Activated CD4-positive, alpha-beta T cell treated with anti-CD3 and anti-CD28 coated beads for 36 hours (primary cell): ENCODE measurements at places on chromosomes 2 and 18. TPM values are rescaled to one million over a fixed set of nuclear protein-coding genes. Genes with fewer than 3 reads are reported as not detected.

SH3BP4 gene
- 0.32 TPM for total RNA-seq

EPHA4 gene
- 7.2 TPM for total RNA-seq

COL5A2 gene
- 0.32 TPM for total RNA-seq

UGT1A3 gene
- not detected for total RNA-seq

BABAM2 gene
- 81.1 TPM for total RNA-seq

DNA sequence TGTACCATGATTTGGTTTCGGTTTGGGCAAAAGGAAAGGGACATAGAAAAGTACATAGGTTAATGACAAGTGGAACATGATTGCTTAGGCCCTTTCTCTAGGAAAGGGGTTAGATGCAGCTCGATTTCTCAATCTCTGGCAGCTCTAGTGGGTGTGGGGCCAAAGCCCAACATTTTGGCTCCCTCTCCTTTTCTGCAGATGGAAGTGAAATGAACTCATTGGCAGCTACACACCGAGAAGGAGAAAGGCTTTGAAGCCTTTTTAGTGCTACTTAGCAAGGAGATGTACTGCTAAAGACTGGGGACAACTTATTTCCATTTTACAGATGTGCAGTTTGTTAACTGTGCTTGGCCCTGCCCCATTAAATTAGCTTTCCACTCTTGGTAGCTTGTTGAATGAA is 93.8 kb downstream of the LYPD6B start:
- H3K36me3 ChIP-seq, result no peaks in the 10 kb centered on the region
- DNase-seq, result no peak
- peaks cover 3% of the 10 kb centered on the region for H3K27me3 ChIP-seq
- no peak overlapping the region for H3K4me3 ChIP-seq
- no peaks in the 10 kb centered on the region for H3K4me1 ChIP-seq

- H3K27ac ChIP-seq, result no peak overlapping the region
- H3K27me3 ChIP-seq, result no peaks in the 10 kb centered on the region
- H3K36me3 ChIP-seq, result no peaks in the 10 kb centered on the region
- no peaks in the 10 kb centered on the region for H3K4me1 ChIP-seq
- H3K4me3 ChIP-seq, result no peak overlapping the region
Observed at GRCh38 chr2:51013079-51013932, 18.6 kb downstream of the NRXN1 start.

DNA sequence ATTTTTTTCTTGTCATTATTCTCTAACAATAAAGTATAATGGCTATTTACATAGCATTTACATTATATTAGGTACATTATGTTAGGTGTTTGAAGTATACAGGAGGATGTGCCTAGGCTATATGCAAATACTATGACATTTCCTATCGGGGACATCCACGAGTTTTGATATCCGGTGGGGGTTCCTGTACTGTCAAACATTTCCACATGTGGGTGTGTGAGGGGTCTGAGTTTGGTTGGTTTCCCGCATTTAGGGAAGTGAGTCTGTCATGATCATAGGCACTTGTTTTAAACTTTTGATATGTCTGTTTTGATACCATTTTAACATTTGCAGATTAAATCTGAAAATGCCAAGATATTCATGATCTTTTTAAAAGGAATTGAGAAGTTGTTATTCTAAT is 76.0 kb downstream of the CEP192 start:
- H3K4me1 ChIP-seq, result peaks cover 28% of the 10 kb centered on the region
- no peak overlapping the region for H3K4me3 ChIP-seq
- no peaks in the 10 kb centered on the region for H3K27me3 ChIP-seq

DNA sequence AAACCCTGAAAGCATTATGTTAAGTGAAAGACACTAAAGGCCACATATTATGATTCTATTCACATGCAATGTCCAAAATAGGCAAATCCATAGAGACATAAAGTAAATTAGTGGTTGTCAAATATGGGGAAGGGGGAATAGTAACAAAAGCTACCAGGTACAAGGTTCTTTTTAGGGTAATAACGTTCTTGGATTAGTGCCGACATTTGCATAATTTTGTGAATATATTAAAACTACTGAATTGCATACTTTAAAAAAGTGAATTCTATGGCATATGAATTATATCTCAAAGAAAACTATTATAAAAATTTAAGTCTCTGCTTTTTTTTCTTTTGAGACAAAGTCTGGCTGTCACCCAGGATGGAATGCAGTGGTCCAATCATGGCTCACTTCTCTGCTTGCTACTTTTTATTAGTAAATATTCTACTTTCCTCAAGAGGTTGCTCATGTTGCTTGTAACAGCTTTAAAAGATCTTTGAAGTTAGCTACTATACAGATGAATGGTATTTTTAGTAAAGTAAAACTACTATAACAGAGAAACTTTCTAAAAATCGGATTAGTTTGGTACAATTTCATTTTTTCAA is 2.5 kb downstream of the SESTD1 start:
- H3K27me3 ChIP-seq, result peaks cover 20% of the 10 kb centered on the region
- DNase-seq, result no peak

GRCh38 chr2:61470122-61470951 is 550 bp downstream of the USP34 start:
- peak overlapping the region; percentile 83 for H3K4me3 ChIP-seq
- peaks cover 30% of the 10 kb centered on the region for H3K36me3 ChIP-seq
- peaks cover 31% of the 10 kb centered on the region for H3K4me1 ChIP-seq
- DNase-seq, result peak; percentile 93

GRCh38 chr2:182366628-182367027 is 60.2 kb downstream of the PDE1A start:
- no peak for DNase-seq
- H3K27me3 ChIP-seq, result no peaks in the 10 kb centered on the region
- H3K27ac ChIP-seq, result no peak overlapping the region

GRCh38 chr2:165193178-165193777 is 10.6 kb downstream of the SCN3A start:
- no peaks in the 10 kb centered on the region for H3K27me3 ChIP-seq
- no peaks in the 10 kb centered on the region for H3K4me1 ChIP-seq
- H3K36me3 ChIP-seq, result no peaks in the 10 kb centered on the region
- H3K4me3 ChIP-seq, result no peak overlapping the region
- no peak for DNase-seq

- no peak for DNase-seq
- no peak overlapping the region for H3K4me3 ChIP-seq
- H3K36me3 ChIP-seq, result peaks cover 14% of the 10 kb centered on the region
- H3K4me1 ChIP-seq, result peaks cover 28% of the 10 kb centered on the region
- no peaks in the 10 kb centered on the region for H3K27me3 ChIP-seq
Observed at GRCh38 chr2:157793053-157793612, 83.0 kb downstream of the ACVR1 start.

- DNase-seq, result no peak
- no peaks in the 10 kb centered on the region for H3K4me1 ChIP-seq
- no peaks in the 10 kb centered on the region for H3K36me3 ChIP-seq
- H3K27ac ChIP-seq, result no peak overlapping the region
- H3K4me3 ChIP-seq, result no peak overlapping the region
Observed at GRCh38 chr2:227880460-227880859, 9.0 kb downstream of the DAW1 start.

GRCh38 chr18:135045-135444 is 23.3 kb upstream of the USP14 start:
- H3K36me3 ChIP-seq, result no peaks in the 10 kb centered on the region
- H3K4me1 ChIP-seq, result peaks cover 2% of the 10 kb centered on the region
- DNase-seq, result no peak
- no peaks in the 10 kb centered on the region for H3K27me3 ChIP-seq
- H3K27ac ChIP-seq, result no peak overlapping the region
